Kidney epithelial cell (primary cell): ENCODE measurements at places on chromosomes 1 and 21.

GRCh38 chr1:178875936-178876335 is 5.1 kb upstream of the ANGPTL1 start:
- DNase-seq = no peak

DNA sequence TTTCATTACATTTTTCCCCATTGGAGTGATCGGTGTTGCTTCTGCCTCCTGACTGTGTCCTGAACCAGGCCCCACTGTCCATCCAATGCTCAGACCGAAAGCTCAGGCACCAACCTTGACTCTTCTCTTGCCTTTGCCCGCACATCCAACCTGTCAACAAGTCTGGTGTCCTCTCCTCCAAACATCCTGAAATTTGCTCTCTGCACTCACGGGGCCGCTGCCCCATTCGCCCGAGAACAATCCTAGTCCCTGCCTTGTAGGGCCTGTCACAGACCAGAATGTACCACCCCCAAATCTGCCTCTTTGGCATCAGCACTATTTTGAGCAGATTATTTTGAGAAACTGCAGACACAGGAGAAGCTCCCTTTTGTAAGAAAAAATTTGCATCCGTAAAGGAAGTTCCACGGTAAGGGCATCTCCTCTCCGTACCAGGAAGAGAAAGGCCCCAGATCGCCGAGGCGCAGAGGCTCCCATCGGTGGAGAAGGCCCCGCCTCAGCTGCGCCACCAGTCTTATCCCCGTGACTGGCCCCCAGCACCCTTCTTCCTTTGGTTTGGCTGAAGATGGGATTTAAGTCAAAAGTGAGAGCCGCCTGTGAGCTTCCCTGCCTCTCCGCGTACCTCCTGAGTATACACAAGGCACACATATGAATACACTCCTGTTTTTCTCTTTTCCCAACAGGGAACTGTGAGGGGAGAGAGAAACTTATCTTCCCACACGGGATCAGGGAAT is 7.1 kb downstream of the MORN1 start:
- DNase-seq = no peak

- DNase-seq = no peak
Measured at GRCh38 chr1:205025239-205025638, 17.8 kb upstream of the CNTN2 start.

- DNase-seq = no peak
Measured at GRCh38 chr1:206490771-206491405, 16.4 kb upstream of the RASSF5 start.

DNA sequence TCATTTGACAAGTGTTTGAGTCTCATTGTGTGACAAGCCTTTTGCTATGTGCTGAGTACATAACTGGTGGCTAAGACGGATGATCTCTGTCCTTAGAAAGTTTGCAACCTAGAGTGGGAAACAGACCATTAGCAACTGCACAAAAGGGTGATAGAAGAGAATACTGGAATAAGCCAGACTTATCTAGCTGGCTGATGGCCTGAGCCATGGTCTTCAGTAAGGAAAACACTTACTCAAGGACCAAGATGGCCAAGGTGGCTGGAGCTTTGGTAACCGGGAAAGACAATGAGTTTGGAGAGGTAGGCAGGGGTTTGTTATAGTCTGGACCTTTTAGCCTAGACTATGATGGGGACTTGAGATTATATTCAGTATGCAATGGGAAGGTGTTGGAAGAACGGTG is 1.6 kb upstream of the TAF12 start:
- DNase-seq = no peak

DNA sequence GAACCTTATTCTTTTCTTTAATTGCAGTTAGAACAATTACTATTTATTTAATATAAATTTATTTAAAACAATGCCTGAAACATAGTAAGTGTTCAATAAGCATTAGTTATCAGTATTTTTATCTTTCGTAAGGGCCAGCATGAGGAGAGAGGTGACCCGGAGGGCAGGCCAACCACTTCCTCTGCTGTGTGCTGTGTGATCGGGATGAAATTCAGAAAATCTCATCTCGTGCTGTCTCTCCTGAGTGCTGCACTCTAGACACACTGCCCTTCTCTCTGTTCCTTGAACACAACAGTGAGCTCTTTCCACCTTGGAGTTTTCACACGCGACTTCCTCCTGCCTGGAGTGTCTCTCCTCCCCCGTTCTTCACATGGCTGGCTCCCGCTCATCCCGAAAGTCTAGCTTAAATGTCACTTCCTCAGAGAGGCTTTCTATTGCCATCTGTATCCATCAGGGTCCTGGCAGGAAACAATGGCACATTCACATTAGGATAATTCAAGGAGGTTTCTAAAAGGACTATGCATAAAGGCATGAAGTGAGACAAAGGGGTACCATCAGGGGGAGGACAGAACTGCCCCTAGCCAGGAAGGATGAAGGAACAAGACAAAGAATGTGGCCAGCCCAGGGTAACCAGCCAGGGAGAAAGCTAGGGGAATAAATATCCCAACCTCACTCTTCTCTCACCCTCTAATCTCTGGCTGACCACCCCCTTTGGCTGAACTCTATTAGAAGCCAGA is 142.6 kb upstream of the GJB5 start:
- DNase-seq = no peak
